ENCODE measurements at places on chromosomes 11 and 22. TPM values are rescaled to one million over a fixed set of nuclear protein-coding genes. Genes with fewer than 3 reads are reported as not detected.

DNA sequence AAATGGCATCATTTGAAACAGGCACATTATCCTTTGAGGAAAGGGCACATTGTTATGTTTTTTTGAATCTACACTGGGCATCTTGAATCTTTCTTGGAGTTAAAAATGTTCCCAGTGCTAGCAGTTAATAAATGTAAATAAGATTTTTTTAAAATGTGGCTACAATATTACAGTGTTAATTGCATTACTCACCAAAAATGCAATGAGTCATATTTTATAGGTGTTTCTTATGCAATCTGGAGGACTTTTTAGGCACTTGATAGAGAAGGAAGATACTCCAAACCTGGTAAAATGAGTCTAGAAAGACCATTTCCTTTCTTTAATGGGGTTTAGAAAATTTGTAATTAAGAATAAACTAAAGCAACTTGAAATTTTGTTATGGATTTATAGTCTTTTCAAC, 238.0 kb downstream of the METTL15 start:
- H3K27ac ChIP-seq = no peak overlapping the region
- DNase-seq = no peak
- no peaks in the 10 kb centered on the region for H3K36me3 ChIP-seq
- H3K4me3 ChIP-seq = no peak overlapping the region
- H3K27me3 ChIP-seq = no peaks in the 10 kb centered on the region

MMP8 gene
- total RNA-seq = under 0.01 TPM

SERPING1 gene
- total RNA-seq = 2.0 TPM

ZNRF3 gene
- total RNA-seq = 1.4 TPM

- no peaks in the 10 kb centered on the region for H3K27me3 ChIP-seq
- H3K4me1 ChIP-seq = peaks cover 17% of the 10 kb centered on the region
- DNase-seq = peak; percentile 67
- peak overlapping the region; percentile 87 for H3K27ac ChIP-seq
Observed at GRCh38 chr22:50260801-50261614, 475 bp downstream of the MAPK12 start.

DNA sequence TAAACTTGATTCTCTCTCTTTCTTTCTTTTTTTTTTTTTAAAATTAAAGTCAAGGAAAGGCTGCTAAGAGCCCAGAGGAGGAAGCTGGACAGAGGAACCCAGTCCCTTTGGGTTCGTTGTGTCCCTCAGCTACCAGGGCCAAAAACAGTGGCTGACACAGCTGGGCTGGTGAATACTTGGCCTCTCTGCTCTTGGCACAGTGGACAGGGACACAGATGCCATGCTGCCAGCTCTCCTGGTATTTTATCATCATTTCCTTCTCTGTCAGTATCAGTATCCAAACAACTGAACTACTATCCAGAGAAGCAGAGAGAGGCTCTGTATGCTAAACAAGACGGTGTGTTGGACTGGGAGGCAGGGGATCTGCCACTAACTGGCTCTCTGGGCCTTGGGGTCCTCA, 123.7 kb upstream of the CCDC90B start:
- H3K27me3 ChIP-seq = no peaks in the 10 kb centered on the region
- H3K27ac ChIP-seq = no peak overlapping the region
- no peaks in the 10 kb centered on the region for H3K4me1 ChIP-seq
- H3K4me3 ChIP-seq = no peak overlapping the region
- no peaks in the 10 kb centered on the region for H3K36me3 ChIP-seq

CARD18 gene
- total RNA-seq = not detected

GRCh38 chr11:63835158-63835545, 3.8 kb upstream of the MARK2 start:
- H3K27me3 ChIP-seq = no peaks in the 10 kb centered on the region
- H3K36me3 ChIP-seq = no peaks in the 10 kb centered on the region
- no peak overlapping the region for H3K4me3 ChIP-seq
- no peak overlapping the region for H3K27ac ChIP-seq

CDCA5 gene
- total RNA-seq = 9.1 TPM

- no peak overlapping the region for H3K4me3 ChIP-seq
- DNase-seq = peak; percentile 82
- H3K36me3 ChIP-seq = no peaks in the 10 kb centered on the region
- H3K27ac ChIP-seq = no peak overlapping the region
Observed at GRCh38 chr22:27531782-27532530, 269.6 kb downstream of the MN1 start.

DNA sequence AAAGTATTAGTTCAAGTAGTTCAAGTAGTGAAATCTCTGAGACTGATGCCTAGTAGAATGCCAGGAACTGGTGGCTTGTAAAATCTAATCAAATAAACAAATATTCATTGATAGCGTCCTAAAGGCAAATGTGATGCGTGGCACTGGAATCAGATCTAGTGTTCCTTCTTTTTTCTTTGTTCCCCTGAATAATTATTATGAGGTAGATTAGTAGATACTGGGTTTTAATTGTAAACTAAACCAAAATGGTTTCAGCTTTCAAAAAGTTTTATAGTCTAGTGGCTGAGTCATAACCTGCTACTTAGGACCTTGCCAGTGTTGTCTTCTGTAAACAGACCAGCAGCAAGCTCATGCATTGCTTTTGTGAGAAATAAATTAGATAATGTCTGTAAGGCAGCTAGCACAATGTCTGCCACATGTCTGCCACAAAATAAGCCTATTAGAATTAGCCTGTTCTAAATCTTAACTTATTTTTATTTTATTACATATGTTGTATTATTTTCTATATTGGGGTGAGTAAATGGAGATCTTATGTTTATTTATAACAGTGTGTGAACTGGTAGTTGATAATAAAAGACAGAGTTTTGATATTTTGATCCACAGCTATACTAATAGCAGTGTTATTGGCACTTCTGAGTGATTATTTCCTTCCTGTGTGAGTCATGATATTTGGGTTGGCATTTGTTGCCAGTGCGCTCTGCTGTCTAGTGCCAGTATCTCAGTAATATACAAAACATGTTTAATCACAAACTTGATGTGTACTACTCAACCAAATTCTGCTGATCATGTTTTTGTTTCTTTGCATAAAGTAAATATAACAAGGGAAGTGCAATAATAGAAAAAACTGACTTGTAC, 135.7 kb downstream of the TMEM135 start:
- no peaks in the 10 kb centered on the region for H3K36me3 ChIP-seq
- H3K27me3 ChIP-seq = no peaks in the 10 kb centered on the region
- peak; percentile 63 for DNase-seq
- H3K27ac ChIP-seq = no peak overlapping the region
- peaks cover 2% of the 10 kb centered on the region for H3K4me1 ChIP-seq
- no peak overlapping the region for H3K4me3 ChIP-seq
